ENCODE measurements at places on chromosomes 16 and 17.

GRCh38 chr16:3792472-3793012, 75.2 kb upstream of the TRAP1 start:
- no peak for DNase-seq

DNA sequence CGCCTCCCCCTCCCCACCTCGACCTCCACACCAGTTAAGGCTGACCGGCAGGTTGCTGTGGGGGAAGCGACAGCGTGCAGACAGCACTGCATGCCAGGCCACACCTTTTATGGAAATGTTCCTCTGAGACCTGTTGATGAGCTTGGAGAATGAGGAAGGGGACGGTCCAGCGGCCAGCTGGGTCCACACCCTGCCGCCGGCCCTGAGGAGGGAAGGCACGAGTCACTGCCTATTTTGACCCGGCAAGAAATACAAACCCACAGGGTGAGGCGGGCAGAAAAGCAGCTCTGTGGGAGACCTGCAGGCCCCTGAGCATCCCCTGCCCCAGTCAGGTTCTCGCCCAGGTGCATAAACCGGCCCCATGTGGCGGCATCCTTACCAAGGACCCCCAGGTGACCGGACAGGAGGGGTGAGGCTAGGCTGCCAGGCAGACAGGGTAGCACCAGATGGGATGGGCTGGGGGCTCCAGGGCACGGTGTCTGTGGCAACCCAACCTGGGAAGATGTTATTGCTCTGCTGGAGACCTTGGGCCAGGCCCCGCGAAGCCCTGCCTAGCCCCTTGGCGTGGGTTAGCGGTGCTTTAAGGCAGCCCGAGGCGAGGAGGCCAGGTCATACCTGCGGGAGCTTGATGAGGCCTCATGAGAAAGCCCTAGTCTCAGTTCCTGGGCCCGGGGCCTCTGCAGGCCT, 12.7 kb downstream of the NATD1 start:
- DNase-seq = no peak

DNA sequence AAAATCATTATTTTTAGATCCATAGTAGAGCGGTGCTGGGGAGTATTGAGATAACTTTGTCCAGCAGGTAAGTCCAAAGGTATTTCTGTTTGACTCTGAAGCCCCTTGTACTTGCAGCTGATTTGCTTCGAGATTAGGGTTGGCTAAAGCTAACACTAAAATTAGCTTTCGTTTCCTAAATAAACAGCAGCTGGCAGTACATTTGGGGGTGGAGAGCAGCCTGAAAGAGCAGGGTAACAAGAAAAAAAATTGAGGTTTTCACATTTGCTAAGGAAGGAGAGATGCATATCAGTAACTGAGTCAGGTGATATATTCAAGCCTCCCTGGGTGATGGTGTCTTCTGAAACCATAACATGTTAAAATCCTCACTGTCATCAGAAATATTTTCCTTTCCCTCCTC, 37.4 kb upstream of the TMC5 start:
- no peak for DNase-seq

DNA sequence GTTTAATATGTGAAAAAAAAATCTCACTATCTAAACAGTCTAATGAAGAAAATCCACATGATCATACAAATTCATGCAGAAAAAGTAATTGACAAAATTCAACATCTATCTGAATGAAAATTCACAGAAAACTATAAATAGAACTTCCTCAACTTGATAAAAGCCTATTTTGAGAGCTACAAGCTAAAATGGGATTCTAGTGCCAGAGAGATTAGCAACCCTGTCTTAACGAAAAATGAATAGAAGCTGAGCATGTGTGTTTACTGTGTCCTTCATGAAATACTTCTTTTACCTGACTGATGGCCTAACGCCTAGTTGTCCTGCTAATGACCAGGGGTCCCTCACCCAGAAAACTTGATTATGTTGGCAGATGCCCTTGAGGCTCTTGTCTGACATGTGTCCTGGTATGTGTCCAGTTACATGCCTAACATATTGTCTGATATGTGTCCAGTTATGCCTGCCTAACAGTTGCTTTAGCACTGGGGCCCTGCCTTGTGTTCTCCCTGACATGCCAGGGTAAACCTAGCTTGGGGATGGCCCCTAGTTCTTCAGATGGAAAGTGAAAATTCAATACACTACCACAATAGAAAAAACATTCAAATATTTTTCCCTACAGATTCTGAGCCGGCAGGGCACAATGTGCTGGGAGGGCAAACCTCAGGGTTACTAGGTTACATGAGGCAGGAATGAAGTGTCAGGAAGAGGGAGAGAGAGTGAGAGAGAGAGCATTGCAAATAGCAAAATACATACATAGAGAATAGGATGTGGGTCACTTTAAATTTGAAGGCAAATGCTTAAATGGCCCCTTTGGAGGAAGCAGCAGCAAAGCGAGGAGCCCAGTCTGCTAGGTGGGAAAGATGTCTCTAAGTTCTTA, 834.0 kb downstream of the CDH11 start:
- DNase-seq = no peak

DNA sequence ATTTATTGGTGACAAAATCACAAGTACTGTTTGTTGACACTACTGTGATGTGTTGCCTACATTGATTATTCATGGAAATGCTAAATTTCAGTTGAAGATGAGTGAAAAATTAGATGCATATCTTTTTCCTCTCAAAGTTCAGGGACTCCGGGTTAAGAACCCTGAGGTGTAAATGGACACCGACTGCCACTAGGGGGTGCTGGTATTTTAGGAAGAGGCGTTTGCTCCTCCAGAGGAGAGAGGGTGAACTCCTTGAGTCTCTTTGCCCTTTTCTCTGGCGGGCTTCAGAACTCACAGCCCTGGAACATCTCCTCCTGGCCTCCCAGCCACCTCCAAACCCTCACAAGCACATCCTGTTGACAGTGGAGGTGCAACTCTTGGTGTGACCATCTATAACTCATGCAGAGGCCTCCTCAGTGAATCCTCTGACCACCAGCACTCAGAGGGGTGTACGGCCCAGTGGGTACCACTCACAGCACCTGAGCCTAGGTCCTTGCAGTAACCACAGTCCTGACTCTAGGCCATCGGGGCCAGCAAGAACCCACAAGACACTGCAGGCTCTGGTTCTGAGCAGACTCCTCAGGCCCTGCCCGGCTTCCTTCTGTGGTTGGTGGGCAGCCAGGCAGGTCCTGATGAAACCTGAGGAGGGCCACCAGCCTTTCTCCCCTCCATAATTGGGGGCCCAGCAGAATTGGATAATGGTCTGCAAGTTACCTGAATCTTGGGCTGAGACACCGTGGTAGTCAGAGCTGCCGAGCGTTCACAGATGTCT, 26.2 kb upstream of the PIK3R5 start:
- DNase-seq = peak; percentile 37

DNA sequence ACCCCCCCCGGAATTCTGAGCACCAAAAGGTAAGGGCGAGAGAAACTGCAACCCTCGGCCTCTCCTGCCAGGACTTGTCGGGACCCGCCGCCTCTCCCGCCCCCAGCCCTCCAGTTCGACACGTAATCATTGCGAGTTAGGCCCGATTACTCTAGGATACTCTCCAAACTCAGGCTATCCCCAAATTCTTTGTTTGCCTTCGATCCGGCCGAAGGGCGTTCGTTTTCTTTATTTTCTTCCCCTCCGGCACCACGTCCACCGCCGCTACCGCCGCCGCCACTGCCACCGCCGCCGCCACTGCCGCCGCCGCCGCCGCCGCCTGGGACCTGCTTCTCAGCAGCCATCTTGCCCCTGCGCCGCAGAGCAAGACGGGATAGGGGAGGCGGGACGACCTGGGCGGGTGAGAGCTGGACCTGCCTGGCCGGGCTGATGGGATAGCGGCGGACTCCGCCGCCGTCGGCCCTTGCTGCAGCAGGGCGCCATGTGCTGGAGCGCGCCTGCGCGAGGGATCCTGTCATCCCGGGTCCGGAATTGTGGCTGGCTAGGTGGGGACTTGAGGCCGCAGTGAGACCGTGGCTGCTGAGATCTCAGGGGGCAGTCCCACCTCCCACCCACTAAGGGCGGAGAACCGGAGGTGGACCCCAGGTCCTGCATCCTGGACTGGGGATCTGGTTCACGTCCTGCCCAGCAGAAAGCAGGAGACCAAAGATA, at the start of gene SRP68:
TSS of gene SRP68 (minus strand) at position 370 of the 711 bp plus-strand sequence. CDS start at position 344, 26 bp downstream.
- DNase-seq = peak; percentile 95

DNA sequence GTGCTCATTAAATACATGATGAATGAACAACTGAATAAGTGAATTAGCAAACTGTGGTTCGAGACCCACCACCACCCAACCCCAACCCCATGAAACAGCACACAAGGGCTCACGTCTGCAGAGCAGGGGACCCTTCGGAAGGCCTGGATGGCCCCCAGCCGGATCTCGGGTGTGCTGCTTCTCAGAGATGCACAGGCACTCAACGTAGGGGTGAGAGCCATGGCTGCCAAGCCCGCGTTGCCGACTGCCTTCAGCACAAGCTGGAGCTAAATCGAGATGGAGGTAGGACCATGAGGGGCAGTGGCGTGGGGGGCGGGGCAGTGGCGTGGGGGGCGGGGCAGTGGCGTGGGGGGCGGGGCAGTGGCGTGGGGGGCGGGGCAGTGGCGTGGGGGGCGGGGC, 93.2 kb downstream of the LITAF start:
- no peak for DNase-seq

DNA sequence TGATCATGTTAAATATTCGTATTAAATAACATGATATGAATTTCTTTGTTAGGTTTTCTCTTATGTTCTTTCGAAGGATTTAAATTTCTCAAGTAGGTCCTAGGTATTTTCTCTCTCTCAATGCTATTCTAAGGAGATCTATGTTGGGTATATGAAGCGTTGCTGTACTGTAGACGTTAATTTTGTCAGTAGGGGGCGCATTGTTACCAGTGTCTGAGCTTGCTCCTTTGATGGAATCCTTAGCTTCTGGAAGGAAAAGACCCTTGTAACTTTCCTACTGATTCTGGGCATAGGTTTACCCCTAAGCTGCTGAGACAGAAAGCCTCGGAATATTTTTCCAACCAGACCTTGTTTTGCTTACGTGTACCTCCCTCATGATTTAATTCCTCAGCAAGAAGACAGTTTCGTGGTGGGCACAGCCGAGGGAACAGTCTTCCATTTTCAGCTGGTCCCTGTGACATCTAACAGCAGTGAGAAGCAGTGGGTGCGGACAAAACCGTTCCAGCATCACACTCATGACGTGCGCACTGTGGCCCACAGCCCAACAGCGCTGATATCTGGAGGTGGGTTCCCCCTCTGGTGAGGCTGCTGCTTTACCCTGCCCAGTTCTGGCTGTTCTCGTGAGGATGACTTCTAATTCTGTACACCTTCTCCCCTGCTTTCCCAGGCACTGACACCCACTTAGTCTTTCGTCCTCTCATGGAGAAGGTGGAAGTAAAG, 17.9 kb downstream of the UTP4 start:
- peak; percentile 59 for DNase-seq

DNA sequence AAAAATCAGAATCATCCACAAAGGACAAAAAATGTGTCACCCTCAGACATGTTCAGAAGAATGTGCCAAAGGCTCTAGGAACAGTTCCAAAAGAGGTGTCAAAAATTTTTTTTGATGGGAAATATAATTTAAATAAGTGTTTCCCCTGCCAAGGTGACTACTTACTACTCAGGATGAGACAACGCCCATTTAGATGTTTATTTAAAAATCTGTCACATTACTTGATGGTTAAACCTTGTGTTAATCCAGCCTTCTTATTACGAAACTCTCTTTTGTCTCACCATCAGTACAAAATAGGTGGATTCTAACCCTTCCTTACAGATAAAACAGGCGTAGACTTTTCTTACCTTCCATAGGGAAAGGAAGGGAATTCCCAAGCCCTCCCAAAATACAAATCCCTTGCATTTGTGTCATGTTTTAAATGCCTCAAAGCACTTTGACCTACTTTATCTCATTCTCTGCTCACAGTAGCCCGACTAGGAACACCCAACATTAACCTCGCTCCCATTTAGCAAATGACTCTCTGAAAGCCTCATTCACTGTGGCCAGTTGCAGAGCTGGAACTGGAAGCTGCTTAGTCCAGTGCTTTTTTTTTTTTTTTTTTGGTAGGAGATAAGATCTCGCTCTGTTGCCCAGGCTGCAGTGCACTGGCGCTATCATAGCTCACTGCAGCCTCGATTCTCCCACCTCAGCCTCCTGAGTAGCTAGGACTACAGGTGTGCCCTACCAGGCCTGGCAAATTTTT, 5.8 kb upstream of the GNA13 start:
- DNase-seq = no peak

DNA sequence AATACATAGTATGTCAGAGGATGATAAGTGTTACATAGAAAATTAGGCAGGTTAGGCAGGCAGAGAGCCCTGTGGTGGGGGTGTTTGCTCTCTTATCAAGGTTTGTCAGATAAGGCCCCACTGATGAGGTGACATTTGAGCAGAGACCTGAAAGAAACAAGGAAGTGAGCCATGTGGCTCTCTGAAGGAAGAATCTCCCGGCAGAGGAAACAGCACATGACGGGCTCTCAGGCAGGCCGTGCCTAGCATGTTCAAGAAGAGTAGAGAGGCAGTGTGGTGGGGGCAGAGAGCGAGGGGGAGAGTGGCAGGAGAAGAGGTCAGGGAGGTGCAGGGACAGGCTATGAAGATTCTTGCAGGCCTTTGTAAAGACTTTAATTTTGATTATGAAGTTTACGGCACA, 82.0 kb upstream of the ASIC2 start:
- DNase-seq = no peak

GRCh38 chr16:89426736-89427530, 63.4 kb downstream of the ANKRD11 start:
- DNase-seq = no peak

DNA sequence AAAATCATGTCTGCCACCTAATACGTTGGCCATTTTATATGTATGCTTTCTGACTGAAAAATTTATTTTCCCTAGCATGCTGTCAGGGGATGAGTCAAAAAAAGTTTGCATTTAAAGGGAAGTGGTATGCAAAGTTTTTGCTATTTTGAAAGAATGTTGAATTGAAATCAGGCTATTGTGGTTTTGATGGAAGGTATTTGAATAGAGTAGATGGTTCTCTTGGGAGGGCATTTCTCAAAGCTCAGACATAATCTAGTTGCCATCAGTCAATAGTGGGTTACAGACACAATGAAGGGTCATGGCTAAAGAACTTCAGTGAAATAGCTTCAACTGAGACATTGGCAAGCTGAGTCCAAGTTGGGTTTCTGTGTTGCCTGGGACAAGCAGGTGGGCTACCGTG, 102.4 kb downstream of the MAP2K6 start:
- DNase-seq = no peak
